T-helper 9 cell (primary cell): ENCODE measurements at places on chromosomes 7 and 10.

- DNase-seq = peak; percentile 51
Measured at GRCh38 chr7:3092468-3092867, 48.8 kb upstream of the CARD11 start.

GRCh38 chr7:67364441-67365017, 367.9 kb downstream of the TYW1 start:
- DNase-seq = no peak

- DNase-seq = no peak
Measured at GRCh38 chr7:48307041-48307714, 135.9 kb downstream of the ABCA13 start.

- DNase-seq = no peak
Measured at GRCh38 chr10:93994438-93994801, 689 bp downstream of the PLCE1 start.

DNA sequence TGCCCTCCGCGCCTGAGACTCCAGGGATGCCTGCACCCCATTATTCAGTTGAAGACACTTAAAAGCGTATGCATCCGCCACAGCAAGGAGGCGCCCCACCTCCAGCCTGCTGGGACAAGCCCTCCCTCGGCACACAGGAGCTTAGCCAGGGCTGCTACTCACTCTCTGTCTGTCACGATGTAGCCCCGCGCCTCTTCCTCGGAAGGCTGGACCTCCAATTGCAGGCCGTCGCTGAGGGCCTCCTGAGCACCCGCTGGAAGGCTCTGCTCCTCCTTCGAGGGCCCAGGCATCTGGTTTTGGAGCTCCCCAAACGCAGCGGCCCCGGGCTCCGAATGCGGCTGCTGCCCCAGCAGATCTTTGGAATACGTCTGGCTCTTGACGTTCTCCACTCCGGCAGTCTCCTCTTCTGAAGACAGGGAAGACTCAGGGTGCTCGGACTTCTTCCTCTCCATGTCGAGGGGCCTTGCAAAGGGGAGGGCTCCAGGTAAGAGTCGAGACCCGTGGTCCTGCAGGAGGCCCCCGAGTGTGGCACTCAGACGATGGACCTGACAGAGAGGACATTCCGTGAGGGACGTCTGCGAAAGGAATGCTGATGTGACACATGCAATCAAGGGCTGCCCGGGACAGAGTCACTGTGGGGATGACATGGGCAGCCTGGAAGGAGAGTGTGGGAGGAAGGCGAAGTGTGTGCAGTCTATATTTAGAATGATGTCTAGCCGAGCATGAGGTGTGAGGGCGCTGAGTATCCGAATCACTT, 453.9 kb downstream of the PTPRN2 start:
- no peak for DNase-seq

DNA sequence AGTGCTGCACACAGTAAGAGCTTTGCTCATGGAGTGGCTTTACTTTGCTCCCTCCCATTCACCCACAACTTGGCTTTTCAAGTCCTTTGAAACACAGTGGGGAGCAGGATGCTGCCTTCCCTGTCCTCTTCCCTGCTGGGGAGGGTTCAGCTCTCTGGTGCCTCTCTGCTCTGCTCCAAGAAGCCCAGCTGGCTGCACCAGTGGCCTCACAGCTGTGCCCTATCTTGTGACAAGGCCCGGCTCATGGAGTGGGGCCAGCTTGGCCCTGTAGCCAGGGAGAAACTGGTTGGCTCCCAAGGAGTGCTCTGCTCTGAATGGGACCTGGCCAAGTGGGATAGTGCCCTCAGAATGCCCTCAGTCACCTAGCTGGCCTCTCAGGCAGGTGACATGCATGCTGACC, 212.3 kb upstream of the ZMIZ1 start:
- no peak for DNase-seq

- no peak for DNase-seq
Measured at GRCh38 chr10:75875740-75876139, 444.3 kb downstream of the LRMDA start.

DNA sequence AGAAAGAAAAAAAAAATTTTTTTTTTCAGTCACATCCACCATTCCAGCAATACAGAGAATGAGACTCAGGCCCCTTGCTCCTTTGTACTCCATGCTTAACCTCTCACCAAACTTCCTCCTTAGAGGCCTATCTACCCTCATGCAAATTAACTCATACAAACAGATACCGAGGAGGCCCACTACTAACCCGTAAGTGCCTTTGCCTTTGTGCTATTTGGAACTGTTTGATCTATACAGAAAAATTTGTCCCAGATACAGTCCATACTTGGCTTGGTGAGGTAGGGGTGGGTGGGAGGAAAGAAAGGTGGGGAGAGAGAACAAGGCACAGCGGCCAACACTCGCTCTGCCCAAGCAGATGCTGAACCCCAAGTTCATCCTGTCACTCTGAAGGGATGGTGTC, 87.8 kb upstream of the DUSP5 start:
- no peak for DNase-seq
